ENCODE measurements at places on chromosomes 2 and 18.

- DNase-seq = no peak
These were observed 92.5 kb downstream of the HAUS1 start for GRCh38 chr18:46196627-46197243.

GRCh38 chr2:49914281-49914680, 760.0 kb upstream of the FSHR start:
- no peak for DNase-seq

DNA sequence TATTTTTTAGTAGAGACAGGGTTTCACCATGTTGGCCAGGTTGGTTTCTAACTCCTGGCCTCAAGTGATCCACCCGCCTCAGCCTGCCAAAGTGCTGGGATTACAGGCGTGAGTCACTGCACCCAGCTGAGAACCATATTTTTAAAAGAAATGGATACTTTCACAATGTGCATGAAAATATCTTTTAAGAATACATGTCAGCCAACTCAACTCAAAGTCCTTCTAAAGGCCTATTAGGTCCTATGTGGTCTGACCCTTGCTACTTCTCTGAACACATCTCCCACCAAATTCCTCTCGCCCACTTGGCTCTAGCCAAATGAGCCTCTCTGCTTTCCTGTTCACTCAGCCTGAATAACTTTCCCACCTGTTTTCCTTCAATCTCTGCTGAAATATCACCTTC, 119.6 kb downstream of the MTX2 start:
- no peak for DNase-seq

DNA sequence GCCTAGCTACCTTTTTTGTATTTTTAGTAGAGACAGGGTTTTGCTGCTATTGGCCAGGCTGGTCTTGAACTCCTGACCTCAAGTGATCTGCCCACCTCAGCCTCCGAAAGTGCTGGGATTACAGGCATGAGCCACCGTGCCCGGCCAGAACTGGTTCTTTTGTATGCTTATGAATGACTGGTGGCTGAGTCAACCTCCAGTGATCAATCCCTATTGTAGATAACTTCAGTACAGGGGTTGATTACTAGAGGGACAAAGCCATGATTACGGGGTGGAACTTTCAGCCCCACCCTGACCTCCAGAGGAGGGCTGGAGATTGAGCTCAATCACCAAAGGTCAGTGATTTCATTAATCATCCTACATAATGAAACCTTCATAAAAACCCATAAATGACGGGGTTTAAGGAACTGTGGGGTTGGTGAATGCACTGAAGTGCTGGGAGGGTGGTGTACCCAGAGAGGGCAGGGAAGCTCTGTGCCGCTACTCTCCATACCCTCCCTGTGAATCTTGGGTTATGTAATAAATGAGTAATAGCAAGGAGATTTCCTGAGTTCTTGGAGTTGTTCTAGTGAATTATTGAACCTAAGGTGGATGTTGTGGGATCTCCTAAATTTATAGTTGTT, 281.8 kb upstream of the CXCR4 start:
- no peak for DNase-seq

DNA sequence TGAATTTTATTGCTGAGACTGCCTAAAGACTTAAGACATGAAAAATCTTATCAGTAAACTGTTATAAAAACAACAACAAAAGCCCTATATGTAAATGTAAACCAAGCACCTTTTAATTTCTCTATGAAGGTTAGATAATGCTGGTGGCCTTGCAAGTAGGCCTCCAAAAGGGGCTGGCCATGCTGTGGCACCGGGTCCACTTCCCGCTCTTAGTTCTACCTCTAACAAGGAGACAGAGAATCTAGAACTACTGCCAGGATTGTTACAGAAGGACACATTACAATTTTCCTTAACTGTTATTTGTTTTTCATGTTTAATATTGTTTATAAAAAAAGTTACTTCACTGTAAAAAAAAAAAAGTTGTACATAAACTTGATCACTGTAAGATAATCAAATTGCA, 49.0 kb downstream of the UGP2 start:
- DNase-seq = no peak

- DNase-seq = no peak
These were observed 95.4 kb downstream of the SNTG2 start for GRCh38 chr2:1046067-1046466.

DNA sequence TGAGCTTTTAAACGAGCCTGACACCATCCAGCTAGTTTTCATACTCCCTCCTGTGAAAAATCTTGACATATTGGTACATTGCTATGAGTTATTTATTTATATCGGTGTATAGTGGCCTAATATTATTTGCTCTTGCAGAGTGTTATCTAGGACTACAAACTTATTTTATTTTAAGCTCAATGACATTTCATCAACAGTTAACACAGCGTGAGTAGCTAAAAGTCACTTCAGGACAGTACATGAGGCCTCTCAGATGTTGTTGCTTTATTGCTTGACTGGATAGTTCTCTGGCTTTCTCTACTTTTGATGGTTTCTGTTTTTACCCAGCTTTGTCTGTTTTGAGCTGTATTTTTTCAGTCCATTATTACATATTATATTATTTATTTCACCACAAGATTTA, 172.9 kb upstream of the KLF7 start:
- no peak for DNase-seq

GRCh38 chr2:64644458-64645382, 9.0 kb downstream of the SERTAD2 start:
- no peak for DNase-seq

GRCh38 chr18:30522288-30522929, 520.1 kb downstream of the DSC3 start:
- DNase-seq = no peak

DNA sequence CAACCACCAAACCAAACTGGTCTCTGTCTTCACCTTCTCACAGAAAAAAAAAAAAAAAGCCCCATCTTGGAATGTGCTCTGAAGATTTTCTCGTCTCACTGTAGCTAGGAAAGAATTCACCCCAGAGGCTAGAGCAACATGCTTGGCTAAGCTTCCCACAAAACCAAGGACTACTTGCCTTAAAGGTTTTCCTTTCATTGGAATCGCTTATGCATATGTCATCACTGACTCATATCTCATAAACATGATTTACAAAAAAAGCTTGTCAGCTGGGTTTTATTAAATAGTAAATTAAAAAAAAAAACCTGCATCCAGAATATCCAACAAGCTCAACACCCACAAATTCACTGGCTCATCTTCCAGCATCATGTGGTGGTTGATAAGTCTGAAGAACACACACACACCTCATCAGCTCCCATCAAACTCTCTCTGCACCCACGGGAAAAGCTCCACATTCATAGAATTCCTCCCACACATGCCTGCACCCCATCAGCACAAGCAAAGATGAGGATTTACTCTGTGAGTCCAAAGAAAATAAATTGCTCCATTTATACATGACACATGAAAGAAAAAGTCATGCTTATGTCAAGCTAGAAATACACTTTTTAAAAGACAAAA, 182.0 kb upstream of the TRIB2 start:
- no peak for DNase-seq

GRCh38 chr2:44273596-44273995, 1.7 kb upstream of the SLC3A1 start:
- DNase-seq = no peak

- DNase-seq = no peak
These were observed 185.5 kb downstream of the PTGR3 start for GRCh38 chr18:75023473-75023872.

DNA sequence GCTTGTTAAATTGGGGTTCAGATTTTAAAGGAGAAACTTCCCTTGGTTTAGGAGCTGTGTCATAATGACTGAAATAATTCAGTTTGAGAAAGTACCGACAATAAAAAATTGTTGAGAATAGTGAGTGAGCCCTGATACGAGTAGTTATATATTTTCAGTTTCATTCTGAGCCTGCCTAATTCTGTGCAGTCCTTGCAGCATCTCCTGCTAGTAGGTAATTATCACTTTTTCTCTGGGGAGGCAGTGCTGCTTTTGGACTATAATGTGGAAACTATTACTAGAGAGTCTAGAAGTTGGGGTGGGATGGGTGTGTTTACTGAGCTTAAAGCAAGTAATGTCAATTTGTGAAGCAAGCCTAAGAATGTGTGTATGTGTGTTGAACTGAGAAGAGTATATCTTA, 21.7 kb downstream of the ZNF638 start:
- no peak for DNase-seq

- no peak for DNase-seq
These were observed 32.9 kb downstream of the CACNB4 start for GRCh38 chr2:152065945-152066344.

DNA sequence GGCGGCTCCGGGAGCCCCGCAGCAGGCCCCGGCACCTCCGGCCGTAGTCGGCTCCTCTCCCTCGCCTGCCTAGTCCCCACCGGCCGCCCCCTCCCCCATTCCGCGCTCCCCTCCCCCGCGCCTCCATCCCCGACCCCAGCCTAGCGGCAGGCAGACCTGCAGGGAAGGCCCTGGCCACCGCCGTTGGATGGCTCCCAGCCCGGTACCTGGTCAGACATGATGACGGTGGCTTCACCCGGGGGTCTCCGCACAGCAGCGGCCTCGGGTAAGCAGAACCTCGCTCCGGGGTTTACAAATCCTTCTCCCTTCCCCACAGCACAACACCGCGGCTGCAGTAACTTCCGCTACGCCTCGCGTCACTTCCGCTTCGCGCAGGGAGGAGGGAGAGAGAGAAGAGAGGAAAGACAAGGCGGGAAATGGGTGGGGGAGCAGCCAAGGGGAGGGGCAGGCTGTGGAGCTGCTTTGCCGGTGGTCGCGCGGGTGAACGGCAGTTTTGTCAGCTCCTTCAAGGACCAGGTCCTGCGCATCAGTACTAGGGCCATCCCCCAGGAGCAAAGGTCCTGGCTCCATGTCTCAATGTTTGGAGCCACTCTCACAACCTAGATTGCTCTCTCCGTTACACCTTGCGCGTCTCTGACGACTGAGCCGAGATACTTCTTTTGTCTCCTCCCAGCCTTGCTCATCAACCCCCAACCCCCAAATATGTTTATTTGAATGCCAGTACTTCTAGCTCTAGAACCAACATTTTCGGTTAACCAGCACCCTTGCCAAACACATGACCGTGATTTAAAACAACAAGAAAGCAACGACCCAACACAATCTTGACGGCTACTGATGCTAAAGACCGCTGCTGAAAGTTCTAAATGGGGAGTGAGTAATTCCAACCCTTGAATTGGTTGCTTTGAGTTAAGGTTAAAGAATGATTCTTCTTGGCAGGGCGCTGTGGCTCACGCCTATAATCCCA, at the start of gene SUMO1:
Gene SUMO1 (minus strand): TSS at position 364 of the 964 bp plus-strand sequence. CDS start 146 bp downstream, at position 218.
- DNase-seq = peak; percentile 85

GRCh38 chr18:22048932-22049615, 120.3 kb upstream of the GATA6 start:
- DNase-seq = no peak

GRCh38 chr2:140122001-140122400, 1341.8 kb upstream of the NXPH2 start:
- no peak for DNase-seq

GRCh38 chr2:866009-866680, 84.5 kb upstream of the SNTG2 start:
- no peak for DNase-seq

DNA sequence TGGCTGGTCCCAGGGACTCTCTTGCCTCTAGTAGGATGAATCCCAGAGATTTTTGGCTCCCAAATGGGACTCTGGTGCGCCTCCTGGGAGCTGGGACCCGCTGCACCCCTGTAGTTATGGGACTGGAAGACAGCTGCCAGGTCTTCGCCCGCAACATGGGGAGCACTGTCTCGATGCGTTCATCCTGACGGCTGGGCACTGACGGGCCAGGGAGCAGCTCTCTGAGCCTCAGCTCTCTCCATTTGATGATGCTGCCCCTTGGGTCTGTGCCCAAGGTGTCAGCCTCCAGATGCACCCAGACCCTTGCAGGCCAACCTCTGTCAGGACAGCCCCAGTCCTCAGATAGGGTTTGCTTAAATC, 9.3 kb upstream of the ARMC9 start:
- no peak for DNase-seq

DNA sequence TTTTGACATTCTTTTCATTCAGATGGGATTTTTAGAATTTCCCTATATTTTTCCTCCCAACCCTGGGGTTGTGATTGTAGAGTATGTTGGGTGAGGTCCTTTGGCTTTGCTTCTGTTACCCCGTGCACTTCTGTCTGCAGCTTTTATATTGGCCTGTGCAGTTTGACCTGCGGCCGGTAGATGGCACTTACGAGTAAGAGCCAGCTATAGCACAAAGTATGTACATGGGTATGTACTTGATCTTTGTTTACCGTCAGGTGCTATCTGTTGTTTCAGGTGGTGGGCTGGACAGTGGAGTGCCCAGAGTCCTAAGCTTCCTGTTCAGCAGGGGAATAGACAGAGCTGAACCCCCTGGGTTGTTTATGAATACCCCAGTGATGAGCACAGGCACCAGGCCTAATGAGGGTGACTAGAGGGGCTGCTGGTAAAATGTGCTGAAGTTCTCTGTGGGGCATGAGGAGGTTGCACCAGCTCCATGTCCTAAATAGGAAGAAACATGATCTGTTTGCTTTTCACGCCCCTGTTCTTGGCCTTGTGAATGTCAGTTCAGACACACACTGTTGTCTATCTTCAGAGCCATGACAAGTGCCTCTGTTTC, 58.9 kb upstream of the THUMPD2 start:
- no peak for DNase-seq

GRCh38 chr2:42663828-42664227, 95.4 kb downstream of the MTA3 start:
- DNase-seq = no peak

GRCh38 chr2:45067859-45068570, 58.8 kb upstream of the SIX2 start:
- DNase-seq = no peak

DNA sequence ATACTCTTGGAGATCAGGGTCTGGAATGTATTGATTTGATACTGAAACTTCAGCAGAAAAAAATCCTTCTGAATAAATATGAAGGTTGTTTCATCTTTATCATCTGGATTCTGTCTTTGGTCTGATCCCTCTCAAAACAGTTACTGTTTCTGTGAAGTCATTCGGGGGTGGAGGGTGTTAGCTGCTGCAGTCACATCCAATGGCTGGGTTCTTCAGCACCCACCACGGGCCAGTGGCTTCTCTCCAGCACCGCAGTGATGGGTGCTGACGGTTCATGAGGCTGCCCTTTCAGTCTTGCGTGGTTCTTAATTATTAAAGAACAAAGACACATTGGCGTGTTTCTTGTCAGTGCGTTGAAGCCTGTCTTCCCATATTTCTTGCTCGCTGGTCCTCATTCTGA, 148.0 kb downstream of the LDLRAD4 start:
- no peak for DNase-seq

GRCh38 chr2:141515931-141516330, 614.9 kb downstream of the LRP1B start:
- no peak for DNase-seq

GRCh38 chr2:217604527-217605194, 398.1 kb downstream of the TNS1 start:
- no peak for DNase-seq

DNA sequence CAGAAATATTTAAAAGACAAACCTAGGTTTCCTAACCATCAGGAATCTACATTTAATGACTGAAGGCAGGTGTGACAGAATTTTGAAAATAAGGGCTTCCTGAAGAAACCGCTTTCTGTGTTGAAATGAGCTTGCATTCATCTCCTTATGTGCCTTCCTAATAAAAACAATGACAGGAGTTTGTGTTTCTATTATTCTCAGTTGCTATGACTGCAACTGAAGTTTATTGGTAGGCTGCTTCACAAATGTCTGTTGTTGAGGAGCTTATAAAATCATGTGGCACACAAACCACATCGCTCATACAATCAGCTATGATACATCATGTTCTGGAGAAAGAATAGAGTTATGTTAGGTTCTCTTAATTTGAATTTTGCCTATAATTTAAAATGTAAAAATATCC, 362.7 kb upstream of the SLC8A1 start:
- DNase-seq = no peak

Measured in stimulated activated CD8-positive, alpha-beta memory T cell treated with anti-CD3 and anti-CD28 coated beads, Interleukin-7, amount 100 ng/mL, for 24 hours (primary cell).